ENCODE measurements at places on chromosomes 1 and 21.

- peak; percentile 37 for ATAC-seq
Observed at GRCh38 chr1:184535191-184535970, 148.6 kb downstream of the C1orf21 start.

- ATAC-seq: no peak
Observed at GRCh38 chr1:175783126-175783722, 39.8 kb upstream of the TNR start.

DNA sequence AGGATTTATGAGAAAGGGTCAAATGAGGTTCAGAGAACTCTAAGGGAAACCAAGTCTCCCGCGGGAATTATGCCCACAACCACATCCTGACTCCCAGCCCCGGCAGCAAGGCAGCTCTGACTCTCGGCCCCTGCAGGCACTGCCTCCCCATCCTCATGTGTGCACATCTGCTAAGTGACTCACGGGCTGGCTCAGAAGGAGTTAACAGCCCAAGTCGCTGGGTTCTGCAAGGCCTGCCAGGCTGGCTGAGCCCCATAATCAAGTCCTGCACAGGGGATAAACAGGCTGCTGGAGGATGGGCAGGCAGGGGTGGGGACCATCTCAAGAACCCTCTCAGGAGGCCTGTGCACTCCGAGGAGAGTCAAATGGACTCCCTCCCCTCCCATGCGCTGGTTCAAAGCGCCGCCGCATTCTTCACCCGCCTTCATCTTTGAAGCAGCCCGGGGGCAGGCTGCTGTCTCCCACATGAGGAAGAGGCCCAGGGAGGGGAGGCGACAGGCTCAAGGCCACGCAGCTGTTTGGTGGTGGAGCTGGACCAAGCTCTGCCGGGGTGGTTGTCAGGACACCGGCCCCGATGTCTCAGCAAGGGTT, 344.3 kb downstream of the MATN1 start:
- no peak for ATAC-seq

GRCh38 chr1:160108888-160109662, 6.5 kb upstream of the ATP1A2 start:
- ATAC-seq: peak; percentile 64

DNA sequence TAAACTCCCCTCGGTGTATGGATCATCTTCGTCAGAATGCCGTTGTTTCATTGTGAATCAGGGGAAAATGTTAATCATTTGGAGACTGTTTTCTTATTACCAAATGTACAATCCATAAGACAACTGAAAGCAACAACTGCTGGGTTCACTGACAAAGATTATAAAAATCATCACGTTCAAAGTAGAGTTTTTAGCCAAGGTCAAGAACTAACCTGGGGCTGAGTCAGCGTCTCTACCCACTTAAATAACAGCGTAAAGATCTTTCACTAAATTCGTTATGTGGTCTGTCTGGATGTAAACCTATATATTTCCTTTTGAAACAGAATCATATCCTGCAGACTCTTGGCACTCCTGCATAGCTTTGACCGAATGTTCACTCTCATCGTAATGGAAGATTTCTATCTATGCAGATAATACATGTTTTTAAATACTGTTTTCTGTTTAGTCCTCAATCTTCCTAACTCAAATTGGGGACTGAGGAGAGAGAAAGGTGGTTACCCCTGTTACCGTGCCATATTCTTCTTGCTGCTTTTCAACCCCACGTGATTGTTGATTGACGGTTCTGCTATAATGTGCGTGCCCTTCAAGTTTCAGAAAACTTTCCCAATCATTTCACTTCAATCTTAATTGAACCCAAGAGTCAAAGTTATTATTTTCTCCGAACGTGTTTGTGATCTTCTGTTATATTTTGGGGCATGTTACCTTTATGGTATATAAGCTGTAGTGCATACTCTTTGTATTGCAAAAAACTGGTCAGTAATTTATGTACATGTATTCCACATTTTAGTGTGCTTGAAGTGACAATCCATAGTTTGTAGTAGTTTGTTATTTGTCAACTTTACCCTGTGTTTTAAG, 15.6 kb upstream of the NCMAP start:
- peak; percentile 36 for ATAC-seq

DNA sequence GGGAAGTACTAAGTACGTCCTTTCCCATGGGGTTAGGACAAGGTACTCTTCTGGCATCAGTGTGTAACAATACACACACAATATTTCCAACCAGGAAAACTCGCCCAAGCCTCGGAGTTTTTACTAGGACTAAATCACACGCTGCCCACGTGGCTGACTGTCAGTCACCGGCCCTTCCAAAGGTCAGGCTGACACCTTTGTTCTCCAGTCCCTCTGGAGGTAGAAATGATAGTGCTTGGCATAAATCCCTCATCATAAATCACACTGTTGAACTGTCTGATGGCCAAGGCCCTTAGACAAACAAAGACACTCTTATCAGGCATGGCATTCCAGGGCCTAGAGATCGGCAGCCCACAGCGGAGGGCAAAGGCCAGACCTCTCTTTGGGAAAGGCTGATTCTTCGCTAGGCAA, 16.9 kb upstream of the SLAMF9 start:
- no peak for ATAC-seq

DNA sequence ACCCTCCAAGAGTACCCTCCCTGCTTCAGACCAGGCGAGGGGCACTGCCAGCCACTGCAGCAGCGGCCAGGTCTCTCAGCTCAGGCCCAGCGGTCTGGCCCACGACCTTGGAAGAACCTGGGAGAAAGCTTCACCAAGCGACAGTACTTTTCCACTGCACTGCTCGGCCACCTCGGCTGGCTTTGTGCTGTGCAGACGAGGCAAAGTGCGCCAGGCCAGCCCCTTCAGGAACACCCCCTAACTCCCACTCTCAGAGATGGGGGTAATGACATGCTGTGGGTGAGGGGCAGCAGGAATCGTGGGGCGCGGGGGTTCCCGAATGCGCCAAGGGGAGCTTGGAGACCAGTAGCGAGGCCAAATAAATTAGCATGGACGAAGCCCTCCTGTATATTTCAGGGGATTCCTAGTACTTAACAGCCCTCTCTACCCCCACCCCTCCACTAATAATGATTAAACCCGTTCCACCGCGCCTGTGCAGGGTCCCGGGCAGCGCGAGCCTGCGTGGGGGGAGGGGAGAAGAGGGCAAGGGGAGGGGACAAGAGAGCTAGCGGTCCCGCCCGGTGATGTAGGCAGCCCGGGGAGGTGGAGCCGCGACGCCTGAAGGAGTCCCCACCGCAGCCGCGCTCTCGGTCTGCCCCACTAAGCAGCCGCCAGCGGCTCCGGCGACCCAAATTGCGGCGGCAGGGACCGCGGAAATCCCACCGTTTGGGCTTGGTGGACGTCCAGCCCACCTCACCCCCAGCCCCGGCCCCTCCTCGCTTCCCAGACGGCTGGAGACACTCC, at the start of gene FAM43B:
Gene FAM43B (plus strand): TSS at position 629 of the 783 bp plus-strand sequence. CDS start 401 bp downstream, outside the sequence.
- ATAC-seq: peak; percentile 61

DNA sequence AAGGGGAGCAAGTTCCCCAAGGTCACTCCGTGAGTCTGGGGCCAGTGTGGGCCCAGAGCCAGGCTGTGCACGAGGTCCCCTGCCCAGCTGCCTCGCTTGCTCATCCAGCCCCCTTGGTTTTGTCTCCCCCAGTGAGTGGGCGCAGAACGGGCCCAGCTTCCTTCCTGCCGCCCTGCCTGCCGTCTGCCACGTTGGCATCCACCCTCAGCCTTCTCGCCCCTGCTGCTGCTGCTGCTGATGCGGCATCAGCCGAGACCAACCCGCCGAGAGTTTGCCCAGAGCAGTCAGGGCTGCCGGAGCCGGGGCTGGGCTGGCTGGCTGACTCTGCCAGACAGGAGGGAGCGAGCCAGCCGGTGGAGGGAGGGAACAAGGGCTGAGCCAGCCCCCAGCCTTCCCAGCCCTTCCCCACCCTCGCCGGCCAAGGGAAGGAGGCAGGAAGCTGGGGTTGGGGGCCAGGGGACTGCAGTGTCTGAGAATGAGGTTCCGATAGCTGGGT, 31.4 kb upstream of the WASF2 start:
- no peak for ATAC-seq

GRCh38 chr1:40049725-40050124, 9.2 kb downstream of the CAP1 start:
- no peak for ATAC-seq

- no peak for ATAC-seq
Observed at GRCh38 chr1:22691031-22691753, 19.4 kb upstream of the EPHB2 start.

DNA sequence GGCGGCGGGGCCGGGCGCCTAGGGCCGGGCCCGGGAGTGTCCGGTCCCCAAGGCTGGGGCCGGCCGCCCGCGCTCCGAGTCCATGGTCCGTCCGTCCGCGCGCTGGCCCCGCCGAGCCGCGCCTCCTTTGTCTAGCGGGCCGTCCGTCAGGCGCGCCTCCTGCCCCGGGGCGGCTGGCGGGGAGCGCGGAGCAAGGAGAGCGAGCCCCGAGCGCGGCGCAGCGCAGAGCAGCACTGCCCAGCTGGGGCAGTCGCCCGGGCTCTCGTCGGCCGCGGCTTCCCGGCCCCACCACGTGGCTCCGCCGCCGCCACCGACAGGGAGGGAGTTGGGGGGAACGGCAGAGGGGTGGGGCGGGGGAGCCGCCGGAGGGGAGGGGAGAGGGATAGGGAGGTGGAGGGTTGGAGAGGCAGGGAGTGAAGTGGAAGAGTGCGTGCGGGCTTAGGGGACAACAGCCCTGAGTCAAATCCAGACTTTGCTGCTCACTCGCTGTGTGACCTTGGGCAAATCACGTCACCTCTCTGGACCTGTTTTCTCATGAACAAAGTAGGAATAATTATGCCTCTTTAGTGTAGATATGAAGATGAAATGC, at the start of gene NKAIN1:
Gene NKAIN1 (minus strand): TSS at position 235 of the 589 bp plus-strand sequence. CDS start 340 bp downstream, outside the sequence.
- ATAC-seq: peak; percentile 75

DNA sequence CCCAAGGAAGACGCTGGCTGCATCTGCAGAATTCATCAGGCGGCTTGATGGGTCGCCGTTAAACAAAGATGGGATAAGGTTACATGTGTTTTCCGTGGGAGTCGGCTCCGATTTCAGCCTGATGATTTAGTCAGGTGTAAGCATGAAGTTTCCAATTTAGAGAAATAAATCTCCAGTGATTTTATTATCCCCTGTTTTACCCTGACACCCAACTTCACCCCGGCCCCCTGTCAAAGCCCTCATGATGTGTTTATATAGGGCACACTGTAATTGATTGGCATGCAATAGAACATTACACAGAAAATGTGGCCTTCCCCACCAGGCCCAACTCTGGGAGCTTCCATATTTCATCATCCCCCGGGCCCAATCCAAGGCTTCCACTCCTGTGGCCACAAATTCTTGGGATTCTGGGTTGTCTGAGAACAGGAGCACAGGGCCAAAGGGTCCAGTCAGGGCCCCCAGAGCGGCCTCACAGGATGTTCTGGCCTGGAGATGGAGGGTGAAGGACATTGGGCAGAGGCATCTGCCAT, 72.5 kb downstream of the FOXD2 start:
- ATAC-seq: no peak

DNA sequence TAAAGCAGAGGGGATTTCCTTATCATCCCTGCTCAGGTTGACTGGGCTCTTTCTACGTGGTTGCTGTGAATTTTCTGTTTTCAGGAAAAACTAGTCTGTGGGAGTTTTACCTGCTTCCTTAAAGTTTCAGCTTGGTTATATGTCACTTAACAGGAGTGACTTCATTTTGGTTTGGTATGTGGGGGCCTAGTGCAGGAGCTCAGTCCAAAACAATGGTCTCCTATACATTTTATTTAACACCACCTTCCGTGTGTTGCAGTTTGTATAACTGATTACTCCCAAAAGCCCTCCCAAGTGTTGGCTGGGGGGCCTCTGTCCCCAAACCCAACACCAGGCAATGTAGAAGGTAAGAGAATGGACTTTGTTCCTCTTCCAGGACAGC, 5.3 kb downstream of the IL23R start:
- ATAC-seq: no peak

DNA sequence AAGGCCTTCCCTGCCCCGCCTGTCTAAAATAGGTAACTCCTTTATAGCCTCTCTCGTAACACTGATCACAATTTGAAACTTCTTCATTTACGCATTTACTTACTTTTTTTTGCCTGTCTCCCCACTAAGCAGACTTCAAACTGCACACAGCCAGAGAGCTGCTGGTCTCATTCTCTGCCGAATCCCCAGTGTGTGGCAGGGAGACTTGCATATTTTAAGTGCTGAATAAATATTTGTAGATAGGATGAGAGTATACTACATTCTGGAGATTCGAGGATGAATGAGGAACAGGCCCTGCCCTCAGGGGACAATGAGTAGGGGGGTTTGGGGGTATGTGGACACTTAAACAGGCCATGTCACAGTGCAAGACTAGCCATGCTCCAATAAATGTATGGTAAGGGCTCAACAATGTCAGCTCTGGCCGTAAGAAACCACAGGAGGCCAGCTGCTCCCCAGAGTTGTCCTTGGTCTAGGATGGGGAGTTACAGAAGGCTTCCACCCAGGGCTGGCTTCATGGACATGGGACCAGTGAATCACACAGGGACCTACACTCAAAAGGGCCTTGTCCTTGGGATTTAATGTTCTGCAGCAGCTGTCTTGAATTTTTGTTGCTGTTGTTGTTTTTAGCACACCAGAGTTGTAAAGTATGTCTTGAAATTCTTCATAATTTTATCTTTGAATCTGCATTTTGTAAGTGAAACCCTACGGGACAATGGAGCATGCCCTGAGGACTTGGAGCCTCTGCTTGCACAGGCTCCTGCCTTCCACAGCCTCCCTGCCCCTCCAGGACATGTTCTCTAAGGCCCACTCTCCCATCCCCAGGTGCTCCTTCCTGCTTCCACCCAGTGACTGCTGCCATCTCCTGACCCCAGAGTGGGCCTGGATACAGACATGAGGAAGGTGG, 8.5 kb downstream of the DIO1 start:
- ATAC-seq: no peak

DNA sequence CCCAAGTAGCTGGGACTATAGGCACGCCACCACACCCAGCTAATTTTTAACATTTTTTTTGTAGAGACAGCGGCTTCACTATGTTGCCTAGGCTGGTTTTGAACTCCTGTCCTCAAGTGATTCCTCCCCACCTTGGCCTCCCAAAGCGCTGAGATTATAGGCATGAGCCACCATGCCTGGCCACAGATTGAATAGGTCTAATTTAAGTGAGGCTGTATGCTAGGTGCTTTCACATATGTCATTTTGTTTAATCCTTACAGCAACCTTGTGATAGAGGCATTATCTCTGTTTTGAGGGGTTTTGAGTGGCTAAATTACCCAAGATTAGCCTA, 7.2 kb downstream of the INTS3 start:
- ATAC-seq: no peak

DNA sequence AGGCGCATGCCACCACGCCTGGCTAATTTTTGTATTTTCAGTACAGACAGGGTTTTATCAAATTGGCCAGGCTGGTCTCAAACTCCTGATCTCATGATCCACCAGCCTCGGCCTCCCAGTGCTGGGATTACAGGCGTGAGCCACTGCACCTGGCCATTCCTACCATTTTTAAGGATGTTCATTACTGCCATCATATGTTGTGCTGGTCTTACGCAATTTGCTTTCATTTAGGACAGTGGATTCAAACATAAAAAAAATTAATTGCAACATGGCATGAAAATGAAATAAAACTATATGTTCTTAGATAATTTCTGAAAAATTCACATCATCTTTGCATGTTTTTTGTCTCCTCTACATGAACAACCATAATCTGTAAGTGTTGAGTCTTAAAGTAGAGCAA, 527.7 kb downstream of the LTN1 start:
- no peak for ATAC-seq

- no peak for ATAC-seq
Observed at GRCh38 chr1:39001516-39002421, 10.7 kb downstream of the AKIRIN1 start.

Measured in SK-N-SH treated with all-trans-retinoic acid at 6 μM for 48 hours (cell line).